ENCODE measurements at places on chromosomes 1 and 21.
A peak's percentile ranks its signal among the peaks of the same experiment; 100 is the strongest.

- no peak for DNase-seq
Measured at GRCh38 chr21:31181082-31181750, 142.9 kb upstream of the KRTAP19-8 start.

- DNase-seq: no peak
Measured at GRCh38 chr1:116879478-116880133, 30.1 kb upstream of the PTGFRN start.

GRCh38 chr1:217272385-217272784, 358.5 kb downstream of the GPATCH2 start:
- no peak for DNase-seq

DNA sequence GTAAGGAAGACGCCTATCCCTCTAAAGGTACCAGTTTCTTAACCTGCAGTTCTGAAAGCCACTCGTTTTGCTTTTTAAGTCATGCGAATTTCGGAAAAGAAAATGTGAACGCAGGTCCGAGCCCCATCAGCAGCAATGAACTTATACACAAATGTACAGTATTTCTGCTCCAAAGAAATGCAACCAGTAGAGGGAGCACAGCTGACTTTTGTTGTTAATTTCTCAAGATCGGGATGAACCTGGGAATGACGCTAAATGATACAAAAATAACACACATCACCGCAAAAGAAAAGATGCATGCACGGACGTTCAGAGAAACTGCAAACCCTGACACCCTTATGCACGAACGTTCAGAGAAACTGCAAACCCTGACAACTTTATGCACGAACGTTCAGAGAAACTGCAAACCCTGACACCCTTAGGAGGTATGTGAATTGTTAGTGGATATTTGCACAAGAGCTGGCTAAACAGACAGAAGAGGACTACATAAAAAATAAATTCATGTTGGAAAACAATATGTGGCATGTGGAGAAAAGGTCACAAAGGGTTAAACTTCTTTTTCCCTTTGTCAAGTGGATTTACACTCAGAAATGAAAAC, 3.5 kb upstream of the TIAM1 start:
- no peak for DNase-seq

DNA sequence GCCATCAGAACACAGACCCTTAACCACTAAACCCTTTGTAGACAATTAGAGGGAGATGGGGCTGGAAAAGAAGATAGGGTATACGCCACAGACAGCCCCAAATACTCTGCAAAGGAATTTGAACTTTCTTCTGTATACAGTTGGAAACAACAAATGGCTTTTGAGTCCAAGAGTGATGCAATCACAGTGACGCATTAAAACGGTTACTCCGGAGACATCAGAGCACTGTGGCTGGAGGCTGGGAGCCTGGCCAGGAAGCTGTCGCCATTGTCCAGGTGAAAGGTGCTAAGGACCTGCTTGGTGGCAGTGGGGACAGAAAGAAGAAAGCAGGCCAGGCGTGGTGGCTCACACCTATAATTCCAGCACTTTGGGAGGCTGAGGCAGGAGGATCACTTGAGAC, 4.2 kb downstream of the FLAD1 start:
- DNase-seq: no peak

DNA sequence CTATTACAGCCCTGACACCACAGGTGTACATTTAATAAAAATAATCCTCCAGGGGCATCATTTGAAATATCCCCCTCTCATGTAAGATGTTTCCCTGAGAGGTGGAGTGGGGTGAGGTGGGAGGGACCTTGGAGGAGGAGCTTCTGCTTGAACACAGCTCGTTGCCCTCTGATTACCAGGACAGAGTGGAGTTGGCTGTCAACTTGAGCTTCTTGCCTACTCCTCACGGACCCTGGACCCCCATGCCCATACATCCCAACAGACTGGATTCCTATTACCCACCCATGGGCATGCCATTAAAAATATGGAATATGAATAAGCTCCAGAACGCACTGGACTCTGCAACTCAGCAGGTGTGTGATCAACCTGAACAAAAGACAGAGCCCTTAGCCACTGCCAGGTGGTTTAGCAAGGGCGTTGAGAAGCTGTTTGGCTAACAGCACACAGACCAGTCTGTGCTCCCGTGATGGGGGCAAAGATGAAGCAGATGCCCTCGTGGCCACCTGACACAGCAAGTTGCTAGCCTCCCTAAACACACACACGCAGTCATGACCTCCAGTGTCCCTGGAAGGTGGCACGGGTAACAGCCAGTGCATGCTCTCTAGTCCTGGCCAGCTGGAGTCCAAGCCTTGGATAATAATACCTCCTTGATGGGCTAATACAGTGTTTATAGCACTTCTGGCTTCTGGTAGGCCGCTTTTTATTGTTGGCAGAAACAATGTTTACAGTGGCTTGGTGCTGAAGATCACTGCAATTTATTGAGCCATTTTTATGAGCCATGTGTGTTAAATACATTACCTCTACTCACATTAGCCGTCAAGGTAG, 155.0 kb downstream of the TOMM20 start:
- no peak for DNase-seq

- no peak for DNase-seq
Measured at GRCh38 chr1:54390655-54391054, 15.5 kb downstream of the SSBP3 start.

GRCh38 chr1:160834945-160835565, 27.6 kb downstream of the CD244 start:
- DNase-seq: peak; percentile 36

DNA sequence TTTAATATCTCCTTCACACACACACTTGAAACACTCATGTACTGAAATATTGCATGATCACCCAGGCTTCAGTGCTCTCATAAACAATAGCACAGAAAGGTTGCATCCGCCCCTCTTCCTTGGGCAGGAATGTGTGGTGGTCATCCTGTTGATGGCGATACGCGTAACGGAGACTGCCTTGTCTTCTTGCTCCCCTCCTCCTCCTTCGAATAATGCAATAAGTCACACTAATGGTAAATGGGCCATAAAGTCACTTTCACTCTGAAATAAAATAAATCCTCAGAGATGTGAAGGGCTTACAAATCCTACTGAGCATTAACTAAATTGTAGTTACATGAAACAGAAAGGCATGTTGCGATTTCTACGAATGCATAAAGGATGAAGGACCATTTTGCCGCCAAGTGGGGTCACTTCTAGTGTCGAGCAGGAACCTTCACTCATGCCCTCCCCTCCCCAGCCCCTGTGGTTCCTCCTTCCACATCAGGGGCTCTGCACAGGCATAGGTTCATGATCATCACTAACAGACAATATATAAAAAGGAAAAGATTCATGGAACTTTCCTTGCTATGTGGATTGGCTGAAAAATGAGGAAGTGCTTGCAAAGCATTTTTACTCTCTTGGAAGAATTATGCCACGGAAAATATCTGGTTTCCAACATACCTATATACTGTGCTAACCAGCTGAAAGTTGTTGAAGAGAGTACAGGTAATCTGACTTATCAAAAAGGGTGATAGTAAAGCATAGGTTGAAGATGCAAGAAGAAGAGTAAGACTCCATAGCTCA, 1.2 kb upstream of the PGBD5 start:
- no peak for DNase-seq

DNA sequence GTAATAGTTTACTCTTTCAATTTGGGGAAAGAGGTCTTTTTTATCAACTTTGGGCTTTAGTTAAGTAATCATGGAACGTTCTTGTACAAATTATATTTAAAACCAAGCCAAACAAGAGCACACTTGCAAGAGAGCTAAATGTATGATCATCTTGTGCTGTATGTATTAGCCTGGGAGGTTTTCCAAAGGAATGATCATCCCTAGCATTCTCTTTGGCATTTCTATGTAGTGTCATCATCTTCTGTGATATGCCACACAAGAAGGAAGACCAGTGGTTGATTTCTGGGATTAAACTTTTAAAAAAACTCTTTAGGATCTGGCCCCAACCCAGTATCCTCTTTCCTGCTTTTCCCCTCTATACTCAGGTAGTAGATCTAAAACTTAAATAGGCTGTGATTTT, 38.4 kb upstream of the KCNQ4 start:
- no peak for DNase-seq

DNA sequence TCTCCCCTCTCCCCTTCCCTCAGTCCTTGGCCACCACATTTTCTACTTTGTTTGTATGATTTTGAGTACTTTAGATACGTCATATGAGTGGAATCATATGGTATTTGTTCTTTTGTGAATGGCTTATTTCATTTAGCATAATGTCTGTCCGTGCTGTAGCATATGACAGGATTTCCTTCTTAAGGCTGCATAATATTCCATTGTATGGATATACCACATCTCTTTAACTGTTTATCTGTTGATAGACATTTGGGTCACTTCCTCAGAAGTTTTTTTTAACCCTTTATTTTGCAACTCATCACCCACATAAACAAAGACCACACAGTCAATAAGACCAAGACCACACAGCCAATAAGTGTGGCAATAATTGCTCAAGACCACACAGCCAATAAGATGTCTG, 24.9 kb downstream of the FAM163A start:
- DNase-seq: no peak
